T-cell (primary cell): ENCODE measurements at places on chromosomes 1 and 21.

DNA sequence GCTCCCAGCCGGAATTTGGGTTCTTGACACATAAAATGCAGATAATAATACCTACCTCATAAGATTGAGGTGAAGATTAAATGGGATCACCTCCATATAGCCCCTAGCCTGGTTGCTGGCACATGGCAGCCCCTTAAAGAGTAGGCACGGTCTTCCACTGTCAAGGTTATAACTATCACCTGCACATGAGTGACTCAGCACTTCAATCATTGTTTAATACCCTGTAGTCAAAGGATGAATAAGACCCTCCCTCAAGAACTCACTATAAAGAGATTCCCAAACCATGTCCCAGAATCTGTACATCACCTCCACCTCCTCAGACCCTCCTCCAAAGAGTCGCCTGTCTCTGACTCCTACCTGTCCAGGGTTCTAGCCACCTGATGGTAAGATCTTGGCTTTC lies 6.5 kb upstream of the LMNA start:
- no peaks in the 10 kb centered on the region for H3K27me3 ChIP-seq
- H3K4me1 ChIP-seq: peaks cover 14% of the 10 kb centered on the region
- no peaks in the 10 kb centered on the region for H3K36me3 ChIP-seq
- no peak overlapping the region for H3K4me3 ChIP-seq
- H3K27ac ChIP-seq: no peak overlapping the region
- DNase-seq: no peak

DNA sequence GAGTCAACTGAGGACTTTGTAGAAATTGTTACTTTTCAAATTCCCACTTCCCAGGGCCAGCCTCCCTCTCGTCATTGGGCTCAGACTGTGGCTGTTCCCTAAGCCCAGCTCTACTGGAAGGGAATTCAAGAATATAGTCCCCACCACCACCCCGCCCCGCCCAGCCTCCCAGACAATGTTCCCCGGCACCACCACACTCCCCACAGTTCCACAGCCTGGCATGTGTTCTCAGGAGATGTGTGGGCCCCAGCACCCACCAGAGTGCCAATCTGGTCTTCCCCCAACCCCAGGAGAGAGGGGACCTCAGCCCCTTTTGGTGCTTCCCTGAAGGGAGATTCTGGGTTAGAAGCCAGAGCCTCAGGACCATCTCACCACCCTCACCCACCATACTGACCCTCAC lies 120.1 kb downstream of the SYT2 start:
- peaks cover 4% of the 10 kb centered on the region for H3K36me3 ChIP-seq
- H3K4me1 ChIP-seq: no peaks in the 10 kb centered on the region
- H3K27ac ChIP-seq: no peak overlapping the region
- no peak for DNase-seq
- H3K27me3 ChIP-seq: peaks cover 2% of the 10 kb centered on the region

DNA sequence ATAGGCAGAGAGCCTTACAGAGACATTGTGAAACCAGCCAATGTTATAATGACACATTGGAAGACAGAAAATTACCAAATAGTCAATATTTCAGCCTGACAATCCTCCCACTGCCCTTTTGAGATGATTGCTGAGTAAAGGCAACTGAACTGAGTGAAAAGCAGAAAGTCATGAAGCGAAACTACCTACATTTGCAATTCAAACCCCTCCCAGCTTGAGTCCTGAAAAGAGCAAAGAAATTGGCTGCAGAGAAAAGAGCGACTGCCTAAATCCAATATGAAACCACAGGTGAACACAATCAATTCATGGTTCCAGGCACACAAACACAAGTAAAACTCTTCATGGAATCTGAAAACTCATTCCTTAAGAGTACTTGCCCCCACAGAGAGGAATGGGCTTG lies 143.4 kb upstream of the CHRM3 start:
- H3K4me3 ChIP-seq: no peak overlapping the region
- no peaks in the 10 kb centered on the region for H3K27me3 ChIP-seq
- no peak overlapping the region for H3K27ac ChIP-seq
- H3K4me1 ChIP-seq: no peaks in the 10 kb centered on the region

- no peaks in the 10 kb centered on the region for H3K4me1 ChIP-seq
- no peak overlapping the region for H3K27ac ChIP-seq
- H3K36me3 ChIP-seq: no peaks in the 10 kb centered on the region
- no peak for DNase-seq
- no peaks in the 10 kb centered on the region for H3K27me3 ChIP-seq
Observed at GRCh38 chr1:175287849-175288248, 95.3 kb upstream of the KIAA0040 start.

DNA sequence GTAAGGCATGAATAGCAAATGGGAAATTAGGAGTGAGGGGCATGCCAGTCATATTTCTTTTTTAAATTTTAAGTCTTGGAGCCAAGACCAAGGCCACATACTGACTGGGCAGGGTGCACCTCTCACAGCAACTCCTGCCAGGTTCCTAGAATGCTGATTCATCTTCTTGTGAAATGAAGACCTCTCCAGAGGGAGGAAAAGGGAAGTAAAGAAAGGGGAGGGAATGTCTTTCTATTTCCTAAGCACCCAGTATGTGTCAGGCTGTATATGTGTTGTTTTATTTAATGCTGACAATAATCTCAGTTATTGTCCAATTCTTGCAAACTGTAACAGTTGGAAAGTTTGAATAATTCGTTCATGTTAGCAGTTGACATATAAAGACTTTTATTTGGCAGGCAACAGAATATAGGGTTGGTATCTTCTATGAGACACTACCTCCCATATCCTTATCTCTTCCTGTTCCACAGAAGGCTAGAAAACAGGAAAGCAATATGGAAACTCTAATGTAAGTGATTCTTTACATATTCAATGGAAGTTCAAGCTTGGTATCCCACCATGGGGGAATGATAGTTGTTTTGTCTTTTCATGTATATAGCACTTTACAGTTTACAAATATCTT lies 259.1 kb upstream of the USP24 start:
- H3K27ac ChIP-seq: no peak overlapping the region
- no peak overlapping the region for H3K4me3 ChIP-seq
- H3K36me3 ChIP-seq: no peaks in the 10 kb centered on the region
- H3K4me1 ChIP-seq: no peaks in the 10 kb centered on the region
- DNase-seq: no peak

DNA sequence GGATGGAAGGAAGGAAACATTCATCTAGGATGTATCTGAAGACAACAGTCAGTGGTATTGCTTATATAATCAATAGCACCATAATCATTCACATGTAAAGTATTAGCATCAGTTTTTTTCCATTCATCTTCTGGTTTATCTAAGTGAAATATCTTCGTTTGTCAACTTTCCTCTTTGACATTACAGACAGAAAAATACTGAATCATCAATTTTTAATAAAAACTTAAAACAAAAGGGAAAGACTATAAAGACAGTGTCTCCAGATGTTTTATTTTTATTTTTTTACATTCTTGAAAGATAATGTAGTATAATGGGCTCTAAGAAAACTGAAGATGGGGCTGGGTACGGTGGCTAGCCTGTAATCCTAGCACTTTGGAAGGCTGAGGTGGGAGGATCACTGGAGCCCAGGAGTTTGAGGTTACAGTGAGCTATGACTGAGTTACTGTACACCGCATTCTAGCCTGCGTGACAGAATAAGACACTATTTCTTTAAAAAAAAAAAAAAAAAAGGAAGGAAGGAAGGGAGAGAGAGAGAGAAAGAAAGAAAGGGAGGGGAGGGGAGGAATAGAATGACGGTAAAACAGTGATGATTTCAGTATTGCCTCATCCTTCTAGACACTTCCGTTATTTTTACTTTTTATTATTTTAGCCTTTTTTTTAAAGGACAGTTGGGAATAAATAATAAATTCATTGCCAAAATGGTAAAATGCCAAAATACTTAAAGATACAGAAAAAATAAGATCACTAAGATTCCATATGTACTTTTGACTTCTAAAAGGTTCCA lies 89.5 kb downstream of the NRIP1 start:
- no peaks in the 10 kb centered on the region for H3K36me3 ChIP-seq
- no peak overlapping the region for H3K27ac ChIP-seq
- no peaks in the 10 kb centered on the region for H3K4me1 ChIP-seq
- H3K27me3 ChIP-seq: no peaks in the 10 kb centered on the region
- DNase-seq: no peak

DNA sequence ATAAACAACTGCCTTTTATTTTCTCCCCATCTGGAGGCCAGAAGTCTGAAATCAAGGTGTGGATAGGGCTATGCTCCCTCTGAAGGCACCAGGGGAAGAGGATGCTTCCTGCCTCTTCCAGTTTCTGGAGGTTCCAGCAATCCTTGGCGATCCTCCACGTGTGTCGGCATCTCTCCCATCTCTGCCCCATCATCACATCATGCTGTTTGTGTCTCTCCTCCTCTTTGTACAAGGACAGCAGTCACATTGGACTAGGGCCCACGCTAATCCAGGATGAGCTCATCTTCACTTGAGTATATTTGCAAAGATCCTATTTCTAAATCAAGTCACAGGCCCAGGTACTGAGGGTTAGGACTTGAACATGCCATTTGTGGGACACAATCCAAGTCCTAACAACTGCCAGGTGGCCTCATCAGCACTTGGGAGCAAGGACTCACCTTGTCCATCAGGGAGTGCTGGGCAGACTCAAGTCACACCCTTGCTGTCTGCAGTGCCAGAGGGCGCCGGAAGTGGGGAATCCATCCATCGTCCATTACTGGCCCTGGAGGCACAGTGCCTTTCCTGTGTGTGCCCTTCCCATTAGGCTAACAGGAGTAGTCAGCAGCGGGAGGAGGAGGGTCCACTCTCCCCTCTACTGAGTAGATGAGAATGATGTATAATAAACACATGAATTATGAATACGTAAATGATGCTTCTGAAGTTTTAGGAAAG lies 185.4 kb upstream of the AJAP1 start:
- H3K4me1 ChIP-seq: no peaks in the 10 kb centered on the region
- no peak for DNase-seq
- no peak overlapping the region for H3K27ac ChIP-seq
- H3K27me3 ChIP-seq: peaks cover 9% of the 10 kb centered on the region
- H3K4me3 ChIP-seq: no peak overlapping the region

DNA sequence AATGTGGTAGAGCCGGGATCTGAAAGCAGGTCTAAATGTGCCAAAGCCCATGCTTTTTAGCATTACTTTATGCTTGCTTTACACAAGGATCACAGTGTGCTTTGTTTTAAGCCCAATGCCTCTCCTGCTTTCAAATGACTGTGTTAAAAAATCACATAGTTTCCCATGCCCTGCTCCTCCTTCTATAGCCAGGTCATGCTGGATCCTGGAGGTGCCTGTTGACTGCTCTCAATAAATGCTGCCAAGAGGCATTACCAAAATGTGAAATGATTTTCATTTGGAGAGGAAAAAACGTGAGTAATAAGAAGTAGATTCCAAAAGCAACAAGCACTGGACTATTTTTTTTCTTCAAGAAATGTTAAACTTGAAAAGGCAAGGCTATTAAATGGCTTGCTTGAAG lies 420.7 kb upstream of the USP24 start:
- no peak overlapping the region for H3K4me3 ChIP-seq
- DNase-seq: no peak
- H3K36me3 ChIP-seq: no peaks in the 10 kb centered on the region
- H3K4me1 ChIP-seq: no peaks in the 10 kb centered on the region
- H3K27ac ChIP-seq: no peak overlapping the region

DNA sequence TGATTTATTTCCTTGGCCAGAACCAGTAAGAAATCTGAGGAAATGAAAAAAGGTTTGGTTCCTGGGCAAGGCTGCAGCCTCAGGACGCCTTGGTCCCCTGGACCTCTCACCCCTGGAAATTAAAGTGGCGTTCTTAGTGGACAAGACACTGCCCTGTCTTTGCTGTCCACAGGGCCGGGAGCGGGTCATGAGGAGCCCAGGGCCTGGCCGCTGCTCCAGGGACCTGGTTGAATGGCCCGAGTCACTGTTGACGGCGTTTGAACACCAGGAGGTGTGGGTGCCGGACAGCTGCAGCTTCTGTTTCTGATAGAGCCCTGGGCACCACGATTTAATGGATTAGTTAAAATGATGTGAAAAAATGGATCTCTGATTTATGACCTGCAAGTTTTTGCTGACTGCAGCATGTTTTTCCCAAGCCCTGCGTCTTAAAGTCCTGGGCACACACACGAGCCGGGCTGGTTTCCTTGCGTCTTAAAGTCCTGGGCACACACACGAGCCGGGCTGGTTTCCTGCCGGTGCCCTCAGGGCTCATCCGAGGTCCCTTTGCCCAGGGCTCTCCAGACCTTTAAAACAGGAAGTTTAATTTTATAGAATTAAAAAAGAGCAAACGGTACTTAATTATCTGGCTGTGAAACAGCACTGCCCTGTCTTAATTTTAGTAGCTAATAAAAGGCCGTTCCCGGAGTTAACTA lies 74.1 kb upstream of the ACTRT2 start:
- H3K4me3 ChIP-seq: no peak overlapping the region
- H3K36me3 ChIP-seq: no peaks in the 10 kb centered on the region
- no peak for DNase-seq
- H3K27ac ChIP-seq: no peak overlapping the region
- no peaks in the 10 kb centered on the region for H3K27me3 ChIP-seq
- H3K4me1 ChIP-seq: no peaks in the 10 kb centered on the region

GRCh38 chr21:17613242-17613676 lies 558 bp upstream of the BTG3 start:
- H3K4me3 ChIP-seq: peak overlapping the region; percentile 57
- DNase-seq: no peak
- H3K27me3 ChIP-seq: no peaks in the 10 kb centered on the region
- no peaks in the 10 kb centered on the region for H3K36me3 ChIP-seq
- H3K27ac ChIP-seq: peak overlapping the region; percentile 57
- H3K4me1 ChIP-seq: peaks cover 14% of the 10 kb centered on the region

GRCh38 chr1:202979459-202979858 lies 12.4 kb upstream of the CYB5R1 start:
- H3K4me1 ChIP-seq: no peaks in the 10 kb centered on the region
- DNase-seq: no peak
- no peak overlapping the region for H3K27ac ChIP-seq

DNA sequence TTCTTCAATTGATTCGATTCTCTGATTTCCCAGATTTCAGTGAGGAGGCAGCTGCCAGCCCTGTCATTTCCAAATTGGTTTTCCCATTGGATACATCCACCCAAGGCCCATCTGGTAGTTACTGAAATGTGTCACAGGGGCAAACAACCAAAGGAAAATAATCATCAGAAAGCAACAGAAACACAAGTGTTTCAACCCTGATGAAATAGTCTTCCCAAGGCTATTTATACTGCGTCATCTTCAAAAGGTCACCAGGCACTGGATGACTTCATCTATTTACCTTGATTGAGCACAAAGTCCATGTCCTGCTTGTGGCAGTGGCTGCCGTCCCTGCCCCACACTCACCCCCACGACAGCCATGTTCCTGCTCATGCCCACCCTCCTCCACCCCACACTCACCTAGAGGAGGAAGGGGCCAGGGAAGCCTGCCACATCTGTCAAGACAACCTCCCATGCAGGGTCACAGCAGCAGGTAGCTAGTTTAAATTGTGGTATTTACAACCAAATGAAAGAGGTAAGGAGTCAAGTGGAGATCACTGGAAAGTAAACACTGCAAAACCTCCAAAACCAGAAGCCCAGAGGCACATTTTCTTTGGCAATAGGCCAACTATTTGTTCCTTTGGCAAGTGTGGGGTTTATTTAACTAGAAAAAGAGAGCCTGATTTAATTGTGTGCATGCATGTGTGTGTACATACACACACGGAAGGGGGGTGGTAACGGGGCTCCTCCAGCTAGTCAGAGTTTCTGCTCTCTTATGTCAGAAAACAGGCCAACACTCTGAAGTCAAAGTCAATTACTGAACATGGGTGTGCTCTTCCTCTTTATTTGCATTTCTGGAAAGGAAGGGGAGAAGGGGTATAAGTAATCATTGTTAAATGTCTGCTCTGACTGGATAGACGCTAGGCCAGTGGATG lies 49.5 kb upstream of the RAB4A start:
- H3K4me3 ChIP-seq: no peak overlapping the region
- DNase-seq: no peak
- no peak overlapping the region for H3K27ac ChIP-seq
- H3K4me1 ChIP-seq: no peaks in the 10 kb centered on the region
- no peaks in the 10 kb centered on the region for H3K36me3 ChIP-seq
